Activated CD4-positive, alpha-beta memory T cell treated with anti-CD3 and anti-CD28 coated beads, Interleukin-2, amount 10 ng/mL, durations not matched to agents 7 days and 5 days (primary cell): ENCODE measurements at places on chromosomes 6 and 20. TPM values are rescaled to one million over a fixed set of nuclear protein-coding genes. Genes with fewer than 3 reads are reported as not detected.

DNA sequence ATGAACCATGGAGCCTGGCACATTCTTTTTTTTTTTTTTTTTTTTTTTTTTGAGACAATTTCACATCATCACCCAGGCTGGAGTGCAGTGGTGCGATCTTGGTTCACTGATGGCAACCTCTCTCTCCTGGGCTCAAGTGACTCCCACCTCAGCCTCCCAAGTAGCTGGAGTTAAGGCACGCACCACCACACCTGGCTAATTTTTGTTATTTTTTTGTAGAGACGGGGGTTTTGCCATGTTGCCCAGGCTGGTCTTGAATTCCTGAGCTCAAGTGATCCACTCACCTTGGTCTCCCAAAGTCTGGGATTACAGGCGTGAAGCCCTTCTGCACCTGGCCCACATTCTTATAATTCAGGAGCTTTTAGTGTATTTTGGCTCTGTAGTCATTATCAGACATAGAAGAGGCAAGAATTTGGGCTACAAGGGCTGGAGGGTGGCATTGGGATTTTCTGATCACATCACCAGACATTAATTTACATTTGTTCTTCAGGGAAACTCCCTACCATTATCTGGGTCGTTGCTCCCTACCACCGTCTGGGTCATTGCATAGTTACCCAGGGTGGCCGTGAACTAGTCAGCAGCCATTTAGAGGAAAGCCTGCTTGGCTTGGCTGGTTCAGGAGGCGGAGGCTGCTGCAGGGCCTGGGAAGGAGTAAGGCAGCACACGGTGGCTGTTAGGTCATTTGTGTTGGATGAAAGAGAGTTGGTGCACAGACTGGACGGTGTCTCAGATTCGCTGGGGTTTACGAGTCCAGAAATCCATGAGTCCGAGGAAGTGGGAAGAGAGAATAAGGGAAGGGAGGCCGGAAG, 17.6 kb downstream of the ARID1B start:
- no peak for DNase-seq

GRCh38 chr6:158172001-158172400, 3.9 kb downstream of the GTF2H5 start:
- no peak for DNase-seq

DNA sequence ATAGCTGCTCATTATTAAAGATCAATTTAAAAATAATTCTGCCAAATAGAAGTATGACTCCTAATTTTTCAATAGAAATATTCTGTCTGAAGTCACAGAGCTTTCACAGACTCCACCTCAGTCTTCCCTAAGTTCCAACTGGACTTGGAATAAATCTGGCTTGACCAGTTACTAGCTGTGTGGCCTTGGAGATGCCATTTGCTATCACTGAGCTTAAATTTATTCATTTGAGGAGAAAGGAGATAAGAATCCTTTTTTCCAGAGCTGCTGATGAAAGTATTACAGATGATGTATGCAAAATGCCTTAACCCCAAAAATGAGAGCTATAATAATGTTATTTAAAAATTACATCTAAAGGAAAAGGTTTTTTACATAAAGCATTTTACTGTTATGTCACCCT, 125.0 kb downstream of the GJA1 start:
- no peak for DNase-seq

DNA sequence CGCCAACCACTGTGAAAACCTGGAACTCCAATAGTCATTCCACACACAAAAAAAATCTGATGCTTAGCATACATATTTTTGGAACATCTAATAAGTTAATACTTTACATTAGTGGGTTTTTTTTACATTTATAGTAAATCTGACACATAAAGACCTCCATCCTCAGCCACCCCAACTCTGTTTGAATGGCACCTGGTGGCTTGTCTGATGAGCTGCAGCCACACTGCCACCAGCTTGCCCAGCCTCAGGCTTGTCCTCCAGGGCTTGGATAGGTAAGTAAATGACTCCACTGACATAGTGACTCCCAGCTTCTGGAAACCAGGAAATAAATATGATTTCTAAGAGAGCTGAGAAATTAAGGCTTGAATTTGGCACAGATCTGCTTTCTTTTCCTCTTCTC, 71.5 kb downstream of the ZNF133 start:
- no peak for DNase-seq

DNA sequence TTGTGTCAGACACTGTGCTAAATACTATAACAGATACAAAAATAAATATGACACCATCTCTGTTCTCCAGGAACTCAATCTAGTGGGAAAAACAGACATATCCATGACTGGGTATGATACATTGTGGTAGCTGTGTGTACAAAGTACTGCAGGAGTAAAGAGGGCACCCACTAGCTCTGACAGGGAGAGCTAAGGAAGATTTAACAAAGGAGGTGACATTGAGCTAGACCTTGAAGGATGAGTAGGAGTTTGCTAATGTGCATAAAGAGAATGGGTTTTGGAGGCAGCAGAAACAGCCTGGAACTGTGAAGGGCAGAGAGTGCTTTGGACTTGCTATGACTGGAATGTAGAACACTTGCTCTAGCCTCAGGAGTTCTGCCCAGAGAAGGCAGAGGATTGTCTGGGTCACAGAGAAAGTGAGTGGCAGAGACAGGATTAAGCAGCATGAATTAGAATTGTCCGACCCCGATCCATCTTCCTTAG, 14.4 kb downstream of the MMP24 start:
- DNase-seq: no peak

DNA sequence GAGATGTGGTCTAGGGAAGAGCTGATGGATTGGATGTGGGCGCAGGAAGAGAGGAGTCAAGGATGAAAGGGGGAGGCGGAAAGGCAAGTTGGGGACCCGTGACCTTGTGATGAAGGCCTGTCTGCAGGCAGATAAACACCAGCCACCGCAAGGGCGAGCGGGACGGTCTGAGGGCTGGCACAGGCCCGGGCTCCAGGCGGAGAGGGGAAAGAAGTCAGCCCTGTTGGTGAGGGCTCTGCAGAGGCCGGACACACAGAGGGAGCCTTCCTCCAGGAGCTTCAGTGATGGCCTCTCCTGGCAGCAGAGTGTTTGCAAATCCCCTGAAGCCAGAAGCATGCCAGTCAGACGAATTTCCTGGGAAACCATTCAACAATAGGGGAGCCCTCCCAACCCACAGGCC, 112.2 kb downstream of the ZDHHC14 start:
- no peak for DNase-seq

DNA sequence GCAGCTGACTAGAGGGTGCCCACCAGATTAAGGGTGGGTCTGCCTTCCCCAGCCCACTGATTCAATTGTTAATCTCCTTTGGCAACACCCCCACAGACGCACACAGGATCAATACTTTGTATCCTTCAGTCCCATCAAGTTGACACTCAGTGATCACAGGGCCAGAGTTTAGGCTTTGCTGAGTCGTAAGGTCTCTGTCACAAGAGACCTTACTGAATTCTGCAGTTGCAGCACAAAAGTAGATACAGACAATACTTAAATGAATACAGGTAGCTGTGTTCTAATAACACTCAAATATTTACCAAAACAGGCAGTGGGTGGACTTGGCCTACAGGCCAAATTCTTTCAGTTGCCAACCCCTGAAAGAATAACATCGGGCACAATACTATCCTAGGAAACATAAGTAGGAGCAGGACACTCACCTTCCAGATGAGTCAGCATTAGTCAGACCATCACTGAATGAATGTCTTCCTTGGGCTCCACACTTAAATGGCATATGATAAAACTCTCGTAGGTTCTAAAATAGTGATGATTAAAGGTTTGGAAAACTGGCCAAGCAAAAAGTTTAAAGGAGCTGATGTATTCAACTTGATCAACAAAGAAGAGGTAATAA, 190.0 kb downstream of the UBE3D start:
- DNase-seq: no peak

- DNase-seq: no peak
These were observed 774.5 kb downstream of the EYS start for GRCh38 chr6:64932486-64932885.

DNA sequence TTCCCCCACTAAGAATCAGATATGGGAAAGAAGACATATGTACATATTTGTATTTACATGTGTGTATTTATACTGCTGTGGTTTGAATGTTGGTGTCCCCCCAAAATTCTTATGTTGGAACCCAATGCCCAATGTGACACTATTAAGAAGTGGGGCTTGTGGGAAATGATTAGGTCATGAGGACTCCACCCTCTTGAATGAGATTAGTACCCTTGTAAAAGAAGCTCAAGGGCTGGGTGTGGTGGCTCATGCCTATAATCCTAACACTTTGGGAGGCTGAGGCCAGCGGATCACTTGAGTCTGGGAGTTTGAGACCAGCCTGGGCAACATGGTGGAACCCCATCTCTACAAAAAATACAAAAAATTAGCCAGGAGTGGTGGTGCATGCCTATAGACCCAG, 3.9 kb upstream of the SMIM13 start:
- DNase-seq: no peak

DNA sequence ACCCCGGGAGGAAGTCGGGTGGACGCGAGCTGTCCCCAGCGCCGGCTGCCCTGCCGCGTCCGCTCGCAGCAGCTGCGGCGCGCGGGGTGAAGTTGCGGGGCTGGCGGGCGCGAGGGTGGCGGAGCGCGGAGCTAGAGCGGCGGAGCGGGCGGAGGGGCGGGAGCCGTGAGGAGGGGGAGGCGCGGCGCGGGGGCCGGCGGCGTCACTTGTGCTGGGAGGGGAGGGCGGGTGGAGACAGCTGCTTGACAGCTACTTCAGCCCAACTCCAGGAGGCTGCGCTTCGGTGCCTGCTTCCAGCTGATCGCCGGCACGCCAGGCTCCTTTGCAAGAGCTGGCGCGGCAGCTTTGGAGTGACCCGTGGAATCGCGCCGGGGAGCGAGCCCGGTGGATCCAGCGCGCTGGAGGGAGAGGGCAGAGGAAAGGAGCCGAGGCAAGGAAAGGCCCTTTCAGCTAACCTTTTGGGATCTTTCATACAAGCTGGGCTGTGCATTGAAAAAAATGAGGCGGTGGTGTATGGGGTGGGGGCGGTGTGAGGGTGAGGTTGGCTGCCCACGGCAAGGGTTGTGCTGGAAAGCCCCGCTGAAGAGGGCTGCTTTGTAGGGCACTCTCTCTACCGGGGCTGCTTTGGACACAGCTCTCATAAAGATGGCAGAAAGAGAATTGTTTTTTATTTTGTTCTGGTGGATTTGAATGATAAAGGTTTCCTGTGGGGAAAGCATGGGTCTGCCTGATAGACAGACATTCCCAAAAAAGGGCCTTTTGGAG, 24.6 kb downstream of the RIPOR2 start:
- DNase-seq: peak; percentile 46

- DNase-seq: no peak
These were observed 76.1 kb downstream of the HCRTR2 start for GRCh38 chr6:55250400-55250799.

NHLRC1 gene
- 0.20 TPM for total RNA-seq

TNFAIP3 gene
- total RNA-seq: 143 TPM
